CD4-positive, alpha-beta T cell (primary cell): ENCODE measurements at places on chromosomes 13 and 19. TPM values are rescaled to one million over a fixed set of nuclear protein-coding genes. Genes with fewer than 3 reads are reported as not detected.

DNA sequence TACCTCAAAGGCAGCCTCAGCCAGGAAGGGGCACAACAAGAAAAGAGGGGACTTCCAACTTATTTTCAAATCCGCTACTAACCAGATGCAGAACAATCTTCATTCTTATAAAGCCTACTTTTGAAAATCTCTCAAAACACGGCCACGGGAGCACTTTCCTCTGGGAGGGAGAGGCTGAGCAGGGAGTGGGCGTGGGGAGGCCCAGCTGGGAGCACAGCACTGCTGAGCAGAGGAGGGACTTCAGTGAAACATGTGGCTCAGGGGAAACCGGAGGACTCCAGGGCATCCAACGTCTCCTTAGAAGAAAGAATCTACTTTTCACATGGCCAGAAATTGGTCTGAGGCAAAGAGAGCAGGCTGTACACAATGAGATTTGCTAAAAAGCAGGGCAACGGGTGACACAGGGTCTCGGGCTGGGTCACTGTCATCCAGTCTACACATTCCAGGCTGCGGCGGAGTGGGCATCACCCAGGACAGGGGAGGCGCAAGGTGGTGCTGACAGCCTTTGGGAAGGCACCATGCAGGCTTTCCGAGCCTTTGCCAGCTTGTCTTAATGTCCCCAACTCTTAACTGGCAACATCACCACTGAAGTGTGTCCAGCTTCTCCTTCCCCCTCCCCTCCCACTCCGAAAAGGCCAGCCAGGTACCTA is 117.1 kb downstream of the STK24 start:
- no peak for DNase-seq
- no peaks in the 10 kb centered on the region for H3K27me3 ChIP-seq

- no peaks in the 10 kb centered on the region for H3K4me1 ChIP-seq
- H3K36me3 ChIP-seq = no peaks in the 10 kb centered on the region
- no peaks in the 10 kb centered on the region for H3K27me3 ChIP-seq
- H3K4me3 ChIP-seq = no peak overlapping the region
Observed at GRCh38 chr13:21997726-21998125, 326.9 kb downstream of the FGF9 start.

DNA sequence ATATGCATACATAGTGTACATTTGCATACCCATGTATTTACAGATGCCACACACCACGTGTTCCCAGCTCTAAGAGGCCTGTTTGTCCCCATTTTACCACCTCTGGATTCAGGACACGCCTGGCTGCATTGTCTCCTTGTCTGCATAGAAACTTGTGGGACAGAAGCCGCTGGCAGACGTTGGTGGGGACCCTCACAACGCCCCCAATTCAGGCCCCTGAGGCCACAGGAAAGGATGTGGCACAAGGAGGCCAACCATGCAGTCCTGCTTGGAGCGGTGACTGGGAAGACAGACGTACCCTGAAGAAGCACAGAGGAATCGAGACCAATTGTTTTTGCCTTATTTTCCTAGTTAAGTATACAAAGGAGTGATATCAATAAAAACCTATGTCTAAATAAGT is 96.1 kb downstream of the ANKRD10 start:
- H3K27me3 ChIP-seq = no peaks in the 10 kb centered on the region
- no peak overlapping the region for H3K27ac ChIP-seq
- no peak overlapping the region for H3K4me3 ChIP-seq
- peaks cover 6% of the 10 kb centered on the region for H3K4me1 ChIP-seq

The IRGC gene
- total RNA-seq = not detected

The DACT3 gene
- total RNA-seq = 0.11 TPM

- no peaks in the 10 kb centered on the region for H3K4me1 ChIP-seq
- no peak overlapping the region for H3K4me3 ChIP-seq
- H3K36me3 ChIP-seq = no peaks in the 10 kb centered on the region
- no peak for DNase-seq
Observed at GRCh38 chr13:70391678-70392077, 283.4 kb upstream of the KLHL1 start.

DNA sequence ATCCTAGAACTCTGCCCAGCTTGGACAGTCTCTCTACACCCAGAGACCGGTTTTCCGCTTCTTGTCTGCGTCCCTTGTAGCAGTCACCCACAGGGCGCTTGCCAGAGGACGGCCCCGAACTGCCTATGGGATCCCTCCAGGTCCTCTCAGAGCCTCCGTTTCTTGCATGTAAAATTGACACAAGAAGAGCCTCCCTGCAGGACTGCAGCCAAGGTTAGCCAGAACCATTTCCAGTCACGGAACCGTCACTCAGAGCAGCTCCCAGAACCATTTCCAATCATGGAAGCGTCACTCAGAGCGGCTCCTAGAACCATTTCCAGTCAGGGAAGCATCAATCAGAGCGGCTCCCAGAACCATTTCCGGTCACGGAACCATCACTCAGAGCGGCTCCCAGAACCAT is 65.5 kb downstream of the ATP11A start:
- H3K36me3 ChIP-seq = peaks cover 5% of the 10 kb centered on the region
- no peak overlapping the region for H3K27ac ChIP-seq
- DNase-seq = no peak
- no peak overlapping the region for H3K4me3 ChIP-seq
- H3K27me3 ChIP-seq = no peaks in the 10 kb centered on the region

DNA sequence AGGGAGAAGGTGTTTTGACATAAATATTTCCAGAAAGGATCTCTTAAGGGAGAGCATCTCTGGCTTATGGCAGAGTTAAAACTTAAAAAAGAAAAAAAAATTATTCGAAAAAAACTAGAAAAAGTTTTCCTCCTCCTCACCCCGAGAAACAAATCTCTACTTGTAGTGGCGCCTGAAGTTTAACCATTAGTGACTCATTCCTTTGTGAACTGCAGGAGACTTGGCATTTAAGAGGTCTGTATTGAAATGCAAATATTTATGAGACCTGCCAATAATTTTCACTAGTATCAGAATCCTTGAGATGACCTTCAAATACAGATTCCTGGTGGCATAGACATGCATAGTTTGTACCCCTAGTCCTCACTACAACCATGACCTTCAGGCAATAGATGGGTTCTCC is 64.9 kb upstream of the MED4 start:
- H3K27ac ChIP-seq = no peak overlapping the region
- no peaks in the 10 kb centered on the region for H3K27me3 ChIP-seq
- no peaks in the 10 kb centered on the region for H3K36me3 ChIP-seq
- DNase-seq = no peak

DNA sequence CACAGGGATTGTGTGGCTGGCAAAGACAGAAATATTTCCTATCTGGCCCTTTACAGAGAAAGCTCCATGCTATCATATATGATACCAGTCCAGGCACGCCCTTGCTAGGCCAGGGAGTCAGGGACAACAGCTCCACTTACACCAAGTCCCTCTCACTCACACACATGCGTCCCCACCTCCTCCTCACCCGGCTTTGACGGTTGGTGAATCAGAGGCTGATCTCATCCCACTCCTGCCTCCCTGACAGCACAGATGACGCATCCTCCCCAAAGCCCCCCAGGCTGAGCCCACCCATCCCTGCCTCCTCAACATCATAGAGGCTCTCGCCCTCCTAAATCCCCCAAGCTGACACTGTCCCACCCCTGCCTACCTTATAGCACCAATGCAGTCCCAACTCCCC is 62.7 kb downstream of the F2RL3 start:
- no peaks in the 10 kb centered on the region for H3K36me3 ChIP-seq
- no peak for DNase-seq
- no peaks in the 10 kb centered on the region for H3K27me3 ChIP-seq
- no peaks in the 10 kb centered on the region for H3K4me1 ChIP-seq

- no peaks in the 10 kb centered on the region for H3K36me3 ChIP-seq
- no peaks in the 10 kb centered on the region for H3K27me3 ChIP-seq
- H3K27ac ChIP-seq = no peak overlapping the region
- H3K4me1 ChIP-seq = no peaks in the 10 kb centered on the region
- H3K4me3 ChIP-seq = no peak overlapping the region
Observed at GRCh38 chr13:58313219-58313618, 681.7 kb downstream of the PCDH17 start.

- no peaks in the 10 kb centered on the region for H3K36me3 ChIP-seq
- H3K27ac ChIP-seq = no peak overlapping the region
- no peak for DNase-seq
- no peak overlapping the region for H3K4me3 ChIP-seq
Observed at GRCh38 chr13:31755803-31756212, 16.5 kb downstream of the RXFP2 start.

The MEIOSIN gene
- total RNA-seq = not detected

- no peak overlapping the region for H3K27ac ChIP-seq
- no peak overlapping the region for H3K4me3 ChIP-seq
- peaks cover 9% of the 10 kb centered on the region for H3K27me3 ChIP-seq
- no peaks in the 10 kb centered on the region for H3K4me1 ChIP-seq
- H3K36me3 ChIP-seq = no peaks in the 10 kb centered on the region
Observed at GRCh38 chr19:50272263-50272897, 56.8 kb downstream of the KCNC3 start.

DNA sequence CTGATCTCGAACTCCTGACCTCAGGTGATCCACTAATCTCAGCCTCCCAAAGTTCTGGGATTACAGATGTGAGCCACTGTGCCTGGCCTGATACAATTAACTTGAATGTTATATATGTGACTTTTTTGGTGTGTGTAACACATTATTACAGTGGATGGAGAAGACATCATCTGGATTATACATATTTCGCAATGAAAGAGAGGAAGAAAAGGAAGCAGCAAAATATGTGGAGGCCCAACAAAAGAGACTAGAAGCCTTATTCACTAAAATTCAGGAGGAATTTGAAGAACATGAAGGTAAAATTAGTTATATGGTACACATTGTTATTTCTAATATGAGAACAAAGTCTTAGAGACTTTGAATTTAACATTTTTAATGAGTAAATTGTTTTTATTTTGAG is 55.5 kb downstream of the BRCA2 start:
- H3K27me3 ChIP-seq = no peaks in the 10 kb centered on the region
- no peaks in the 10 kb centered on the region for H3K36me3 ChIP-seq
- no peak overlapping the region for H3K4me3 ChIP-seq
- H3K4me1 ChIP-seq = no peaks in the 10 kb centered on the region

DNA sequence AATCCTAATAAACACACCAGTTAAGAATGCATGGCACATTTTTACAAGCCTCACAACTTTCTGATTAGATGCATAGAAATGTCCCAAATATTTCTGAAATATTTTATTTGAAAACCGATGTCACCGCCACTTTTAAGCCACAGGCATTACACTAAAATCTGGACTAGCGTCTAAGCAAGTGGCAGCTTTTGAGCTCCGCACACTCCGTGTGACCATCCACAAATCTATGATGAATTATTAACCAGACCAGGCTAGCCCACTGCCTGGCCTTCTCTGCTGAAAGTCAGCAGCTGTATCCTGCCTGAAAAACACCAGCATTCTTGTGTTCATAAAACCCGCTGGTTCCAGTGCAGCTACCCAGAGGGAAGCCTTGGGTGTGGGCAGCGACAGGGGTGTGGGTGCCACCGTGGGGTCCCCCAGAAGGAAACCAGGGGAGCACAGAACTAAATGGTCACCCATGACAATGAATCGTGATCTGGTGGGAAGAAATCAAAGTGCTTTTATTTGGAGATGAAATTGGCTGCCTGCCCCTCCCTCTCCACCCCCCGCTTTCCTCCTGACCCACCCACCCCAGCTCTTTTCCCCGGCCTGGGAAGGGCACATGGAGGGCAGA is 13.8 kb downstream of the RASA3 start:
- H3K4me1 ChIP-seq = peaks cover 85% of the 10 kb centered on the region
- H3K4me3 ChIP-seq = no peak overlapping the region
- H3K27ac ChIP-seq = peak overlapping the region; percentile 17

The TUBB4A gene
- 0.53 TPM for total RNA-seq

DNA sequence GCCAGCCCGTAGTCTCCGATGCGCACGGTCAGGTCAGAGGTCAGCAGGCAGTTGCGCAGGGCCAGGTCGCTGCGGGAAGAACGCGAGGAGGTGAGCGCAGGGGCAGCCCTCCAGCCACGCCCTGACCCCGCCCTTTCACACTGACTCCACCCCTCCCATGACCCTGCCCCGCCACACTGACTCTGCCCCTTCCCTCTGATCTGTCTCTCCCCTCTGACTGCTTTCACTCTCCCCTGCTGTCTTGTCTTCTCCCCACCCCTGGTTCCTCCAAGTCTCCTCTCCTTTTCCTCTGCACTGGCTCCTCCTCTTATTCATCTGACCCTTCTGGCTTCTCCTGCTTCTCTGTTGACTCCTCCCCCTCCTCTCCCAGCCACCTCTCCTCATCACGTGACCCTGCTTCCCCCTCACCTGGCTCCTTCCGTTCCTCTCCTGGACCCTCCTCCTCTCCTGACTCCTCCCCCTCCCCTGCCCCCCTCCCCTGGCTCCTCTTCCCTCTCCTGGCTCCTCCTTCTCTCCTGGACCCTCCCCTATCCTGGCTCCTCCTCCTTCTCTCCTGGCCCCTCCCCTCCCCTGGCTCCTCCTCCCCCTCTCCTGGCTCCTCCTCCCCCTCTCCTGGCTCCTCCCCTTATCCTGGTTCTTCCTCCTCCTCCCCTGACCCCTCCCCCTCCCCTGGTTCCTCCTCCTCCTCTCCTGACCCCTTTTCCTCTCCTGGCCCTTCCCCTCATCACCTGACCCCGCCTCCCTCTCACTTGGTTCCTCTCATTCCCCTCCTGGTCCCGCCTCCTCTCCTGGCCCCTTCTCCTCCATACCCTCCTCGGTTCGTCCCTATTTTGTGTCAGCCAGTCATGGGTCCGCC is 9.9 kb downstream of the LMTK3 start:
- no peaks in the 10 kb centered on the region for H3K27me3 ChIP-seq
- no peaks in the 10 kb centered on the region for H3K36me3 ChIP-seq
- H3K27ac ChIP-seq = no peak overlapping the region
- DNase-seq = peak; percentile 65
- peak overlapping the region; percentile 34 for H3K4me3 ChIP-seq

DNA sequence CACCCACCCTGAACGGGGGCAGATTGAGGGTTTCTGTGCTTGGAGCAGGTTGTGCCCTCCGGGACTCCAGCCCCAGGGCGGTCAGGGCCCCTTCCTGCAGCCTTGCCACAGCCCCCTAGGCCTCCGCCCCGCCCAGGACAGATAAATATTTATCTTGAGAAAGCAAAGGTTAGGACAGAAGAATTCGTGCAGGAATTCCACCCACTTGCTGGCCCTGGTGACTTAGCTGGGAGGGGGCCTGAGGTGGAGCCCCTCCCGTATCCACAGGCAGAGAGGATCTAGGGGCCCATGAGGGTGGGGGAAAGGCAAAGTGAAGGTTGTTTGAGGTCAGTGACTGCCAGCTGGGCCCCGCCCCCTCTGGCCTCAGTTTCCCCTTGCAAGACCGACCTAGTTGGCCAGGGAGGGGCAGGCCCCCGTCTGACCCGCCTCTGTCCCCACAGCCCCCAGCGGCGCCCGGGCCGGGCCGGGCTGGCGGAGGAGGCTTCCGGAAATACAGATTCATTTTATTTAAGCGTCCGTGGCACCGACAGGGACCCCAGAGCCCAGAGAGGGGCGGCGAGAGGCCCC is 5.2 kb downstream of the MIDN start:
- H3K27ac ChIP-seq = peak overlapping the region; percentile 65
- peaks cover 74% of the 10 kb centered on the region for H3K4me1 ChIP-seq
- no peak for DNase-seq
- H3K27me3 ChIP-seq = no peaks in the 10 kb centered on the region
- peak overlapping the region; percentile 87 for H3K4me3 ChIP-seq

DNA sequence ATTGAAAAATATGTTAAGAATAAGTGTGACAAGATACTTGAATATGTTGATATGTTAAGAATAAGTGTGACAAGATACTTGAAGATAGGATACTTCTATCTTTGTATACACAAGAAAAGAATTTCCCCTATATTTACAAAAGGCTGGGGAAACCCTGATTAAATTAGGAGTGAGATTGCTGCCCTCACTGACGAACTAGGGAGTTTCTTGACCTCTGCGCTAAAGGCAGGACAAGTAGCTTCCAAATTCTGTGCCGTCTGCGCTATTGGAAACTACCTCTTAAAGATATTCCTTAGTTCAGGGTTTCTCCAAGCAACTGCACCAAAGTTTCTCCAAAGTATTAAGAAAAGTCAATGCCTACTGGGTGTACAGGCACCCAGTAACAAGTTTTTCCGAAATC is 730 bp downstream of the ZNF260 start:
- H3K27ac ChIP-seq = no peak overlapping the region
- H3K4me1 ChIP-seq = peaks cover 19% of the 10 kb centered on the region
- peak overlapping the region; percentile 80 for H3K4me3 ChIP-seq
- DNase-seq = peak; percentile 24

The KLK15 gene
- not detected for total RNA-seq
